Stimulated activated CD4-positive, alpha-beta T cell treated with anti-CD3 and anti-CD28 coated beads, Interleukin-2, amount 100 ng/mL, for 24 hours (primary cell): ENCODE measurements at places on chromosomes 11 and 22.

DNA sequence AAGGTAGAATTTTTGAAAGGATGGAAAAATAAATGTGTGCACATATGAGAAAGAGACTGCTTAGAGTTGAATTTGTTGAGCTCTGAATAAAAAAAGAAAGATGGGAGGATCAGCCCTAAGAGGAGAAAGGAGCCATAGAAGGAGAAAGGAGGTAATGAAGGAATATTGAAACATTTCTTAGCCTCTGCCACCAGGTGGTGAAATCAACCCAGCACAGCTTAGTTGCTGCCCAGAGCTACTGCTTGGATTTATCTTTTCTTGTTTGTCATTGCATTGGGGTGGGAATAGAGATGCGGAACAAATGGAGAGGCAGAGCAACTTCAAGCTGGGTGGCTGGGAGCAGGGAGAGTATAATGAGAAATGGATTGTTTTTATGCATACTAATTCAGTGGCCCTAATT, 80.4 kb downstream of the SERGEF start:
- DNase-seq: no peak

DNA sequence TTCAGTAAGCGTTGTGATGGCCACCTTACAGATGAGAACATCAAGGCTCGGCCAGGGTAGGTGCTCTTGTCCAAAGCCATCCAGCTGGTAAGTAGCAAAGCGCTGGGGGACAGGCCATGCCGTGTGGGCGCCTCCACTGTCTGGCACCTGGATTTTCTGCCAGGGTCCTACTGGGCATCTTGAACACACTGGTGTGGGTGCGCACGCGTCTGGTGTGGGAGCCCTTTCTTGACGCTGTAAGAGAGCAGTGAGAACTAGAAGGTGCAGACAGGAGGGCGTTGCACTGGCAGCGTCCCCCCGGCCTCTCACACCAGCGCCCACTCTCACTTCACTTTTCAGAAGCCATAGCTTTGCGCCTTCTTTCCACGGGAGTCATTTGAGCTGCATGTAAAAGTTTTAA, 296.6 kb downstream of the TBC1D22A start:
- DNase-seq: no peak

- DNase-seq: no peak
These were observed at the start of gene HORMAD2 for GRCh38 chr22:30079952-30080533. Gene HORMAD2 (plus strand): TSS chr22:30080464. CDS start chr22:30093953, 13,489 bp downstream.

- no peak for DNase-seq
These were observed 120.1 kb upstream of the LRRC4C start for GRCh38 chr11:41579546-41579945.

- DNase-seq: peak; percentile 63
These were observed 2.9 kb downstream of the KLHL35 start for GRCh38 chr11:75429902-75430713.

GRCh38 chr11:65476632-65477148, 22.2 kb upstream of the MALAT1 start:
- DNase-seq: no peak

GRCh38 chr22:39234472-39234787, 10.4 kb downstream of the PDGFB start:
- DNase-seq: no peak

- no peak for DNase-seq
These were observed 451.2 kb downstream of the MIAT start for GRCh38 chr22:27108425-27109114.

DNA sequence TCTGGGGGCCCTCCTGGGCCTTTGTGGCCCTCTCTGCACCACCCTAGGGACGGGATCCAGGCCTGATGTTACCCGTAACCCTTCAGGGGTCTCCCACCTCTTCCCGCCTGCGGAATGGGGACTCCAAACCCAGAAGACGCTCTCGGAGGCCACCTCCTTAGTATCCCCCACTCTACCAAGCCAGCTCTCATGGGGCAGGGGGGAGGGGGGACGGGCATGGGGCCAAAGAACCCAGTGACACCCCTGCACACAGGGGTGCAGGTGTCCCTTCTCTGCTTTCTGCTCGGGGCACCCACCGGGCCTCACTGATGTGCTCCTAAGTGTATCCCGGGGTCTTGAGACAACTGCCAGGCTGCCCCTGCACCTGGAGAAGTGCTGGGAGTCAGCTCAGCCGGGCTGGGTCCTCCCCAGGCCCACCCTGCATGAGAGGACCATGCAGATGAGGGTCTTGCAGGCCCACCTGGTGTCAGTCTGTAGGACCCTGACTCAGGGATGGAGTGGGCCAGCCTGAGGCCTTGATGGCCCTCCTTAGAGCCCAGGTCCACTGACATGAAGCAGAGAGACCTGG, 176.9 kb downstream of the IGLL1 start:
- no peak for DNase-seq

DNA sequence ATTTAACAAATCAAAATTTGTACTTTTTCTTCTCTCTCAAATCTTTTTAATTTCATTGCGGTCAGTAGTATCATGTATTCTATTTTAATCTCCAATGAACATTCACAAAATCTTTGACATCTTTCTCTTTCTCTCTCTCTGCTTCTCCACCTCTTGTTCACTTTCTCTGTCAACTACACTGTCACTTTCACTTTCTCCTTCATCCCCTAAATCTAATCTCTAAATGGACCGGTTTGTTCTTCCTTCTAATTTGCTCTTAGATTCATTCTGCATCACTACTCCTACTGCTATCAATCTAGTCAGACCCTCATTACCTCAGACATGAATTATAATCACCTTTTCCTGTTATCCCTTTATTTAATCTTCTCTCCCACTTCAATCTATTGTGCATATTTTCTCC, 18.6 kb downstream of the CCDC73 start:
- no peak for DNase-seq

DNA sequence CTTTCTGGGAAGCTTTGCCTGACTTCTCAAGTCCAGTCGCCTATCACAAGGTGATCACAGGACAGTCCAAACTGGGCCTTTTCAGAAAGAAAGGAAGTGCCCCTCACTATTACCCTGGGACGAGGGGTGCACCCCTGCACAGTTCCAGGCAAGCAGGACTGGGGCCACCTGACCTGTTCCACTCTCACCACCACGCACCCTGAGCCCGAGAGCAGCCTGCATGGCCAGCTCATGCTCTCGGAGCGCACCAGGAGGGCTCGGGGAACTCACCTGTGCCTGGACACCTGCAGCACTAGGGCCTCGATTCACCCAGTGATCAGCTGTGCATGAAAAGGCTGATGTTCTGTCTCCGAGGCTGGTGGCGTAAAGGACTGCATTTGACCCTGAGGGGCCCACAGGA, 12.8 kb upstream of the FGF4 start:
- no peak for DNase-seq

GRCh38 chr11:133153031-133153430, 379.3 kb downstream of the OPCML start:
- DNase-seq: no peak

GRCh38 chr11:21658654-21659193, 534.2 kb upstream of the ANO5 start:
- DNase-seq: no peak

DNA sequence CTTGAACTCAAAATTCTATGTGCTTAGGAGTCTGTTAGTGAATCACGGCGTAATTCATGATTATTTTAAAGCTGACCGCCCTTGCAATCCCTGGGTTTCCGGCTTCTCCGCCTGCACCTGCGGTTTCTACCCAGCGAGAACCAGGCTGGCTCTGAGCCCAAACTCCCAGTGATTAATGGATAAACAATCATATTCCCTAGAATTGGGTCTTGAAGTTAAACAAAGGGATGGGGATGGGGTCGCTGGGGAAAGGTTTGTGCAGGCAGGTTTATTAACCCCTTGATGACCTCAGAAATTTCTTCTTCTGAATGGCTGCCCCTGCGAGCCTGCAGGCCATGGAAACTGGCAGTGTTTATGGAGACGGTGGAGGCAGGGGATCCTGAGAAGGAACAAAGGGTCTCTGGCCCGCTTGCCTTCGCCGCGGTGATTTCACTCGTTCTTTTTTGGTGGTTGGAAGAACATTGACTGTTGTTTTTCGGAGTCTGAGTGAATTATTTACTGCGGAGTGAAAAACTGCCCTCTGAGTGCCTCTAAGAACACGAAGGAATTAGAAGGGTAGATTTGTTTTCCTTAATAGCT, 1000.3 kb downstream of the BRD1 start:
- DNase-seq: no peak

DNA sequence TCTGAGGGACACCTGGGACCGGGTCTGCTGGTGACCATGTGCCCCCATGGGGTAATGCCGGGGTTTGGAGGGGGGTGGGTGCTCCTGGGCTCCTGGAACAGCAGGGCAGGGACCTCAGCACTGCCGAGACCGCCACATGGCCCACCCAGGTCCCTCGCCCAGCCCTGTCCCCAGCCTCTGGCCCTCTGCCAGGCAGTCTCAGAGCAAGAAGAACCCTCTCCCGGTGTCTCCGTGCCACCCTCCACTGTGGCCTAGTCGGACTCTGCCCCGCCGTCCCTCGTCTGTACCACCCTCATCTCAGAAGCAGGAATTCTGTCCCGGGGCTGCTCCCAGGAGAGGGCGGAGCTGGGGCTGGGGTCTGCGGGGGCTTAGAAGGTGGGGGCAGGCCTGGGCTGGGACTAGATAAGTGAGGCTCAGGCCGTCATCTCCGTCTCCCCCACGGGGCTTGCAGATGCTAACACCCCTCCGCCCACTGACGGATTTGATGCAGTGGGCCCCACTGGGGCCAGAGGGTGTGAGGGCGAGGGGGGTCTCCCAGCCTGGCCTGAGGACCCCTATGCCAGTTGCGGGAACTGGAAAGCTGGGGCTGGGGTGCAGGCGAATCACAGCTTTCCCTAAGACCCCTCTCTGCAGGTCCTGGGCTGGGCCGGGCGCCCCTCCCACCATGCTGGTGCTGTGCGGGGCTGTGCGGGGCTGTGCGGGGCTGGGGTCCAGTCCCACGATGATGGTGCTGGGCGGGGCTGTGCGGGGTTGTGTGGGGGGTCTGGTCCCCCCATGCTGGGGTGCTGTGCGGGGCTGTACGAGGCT, 1.1 kb downstream of the MUC5AC start:
- DNase-seq: no peak

DNA sequence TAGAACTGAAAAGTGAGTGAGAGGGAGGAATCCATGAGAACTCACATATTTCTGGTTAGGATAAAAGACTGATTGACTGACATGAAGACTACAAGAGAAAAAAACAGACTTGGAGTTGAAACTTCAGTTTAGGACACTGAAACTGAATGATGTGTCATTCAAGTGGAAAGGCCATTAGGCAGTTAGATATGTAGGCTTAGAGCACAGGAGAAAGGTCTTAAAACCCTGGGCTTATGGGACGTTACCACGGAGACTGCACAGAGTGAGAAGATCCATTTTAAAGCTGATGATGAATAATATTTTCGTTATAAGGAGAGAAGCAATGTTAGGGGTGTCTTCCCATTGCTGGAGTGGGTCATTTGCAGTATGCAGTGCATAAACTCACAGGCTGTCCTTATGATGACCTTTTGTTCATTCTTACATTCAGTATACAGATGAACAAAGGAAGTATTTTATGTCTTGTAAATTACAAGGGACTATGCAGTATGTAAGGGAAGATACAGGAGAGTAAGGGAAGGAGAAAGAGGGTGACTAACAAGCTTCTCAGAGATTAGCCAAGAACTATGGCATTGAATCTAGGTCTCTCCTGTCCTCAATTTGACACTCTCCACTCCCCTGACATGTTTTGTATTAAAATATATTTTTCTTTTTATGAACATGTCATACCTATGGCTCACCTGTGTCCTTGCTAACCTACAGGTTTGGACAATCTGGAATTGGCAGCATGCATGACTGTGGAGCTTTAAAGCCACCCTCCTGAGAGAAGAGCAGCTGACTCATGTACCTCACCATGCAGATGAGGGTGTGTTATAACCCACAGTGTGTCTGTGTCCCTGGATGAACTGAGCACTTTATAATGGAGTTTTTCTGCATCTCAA, 63.7 kb downstream of the MAML2 start:
- DNase-seq: no peak

- no peak for DNase-seq
These were observed 389.1 kb upstream of the TENM4 start for GRCh38 chr11:79829891-79830290.

GRCh38 chr11:26953770-26954392, 40.0 kb upstream of the FIBIN start:
- DNase-seq: no peak
